ENCODE measurements at places on chromosomes 12 and 14.
A peak's percentile ranks its signal among the peaks of the same experiment; 100 is the strongest.

DNA sequence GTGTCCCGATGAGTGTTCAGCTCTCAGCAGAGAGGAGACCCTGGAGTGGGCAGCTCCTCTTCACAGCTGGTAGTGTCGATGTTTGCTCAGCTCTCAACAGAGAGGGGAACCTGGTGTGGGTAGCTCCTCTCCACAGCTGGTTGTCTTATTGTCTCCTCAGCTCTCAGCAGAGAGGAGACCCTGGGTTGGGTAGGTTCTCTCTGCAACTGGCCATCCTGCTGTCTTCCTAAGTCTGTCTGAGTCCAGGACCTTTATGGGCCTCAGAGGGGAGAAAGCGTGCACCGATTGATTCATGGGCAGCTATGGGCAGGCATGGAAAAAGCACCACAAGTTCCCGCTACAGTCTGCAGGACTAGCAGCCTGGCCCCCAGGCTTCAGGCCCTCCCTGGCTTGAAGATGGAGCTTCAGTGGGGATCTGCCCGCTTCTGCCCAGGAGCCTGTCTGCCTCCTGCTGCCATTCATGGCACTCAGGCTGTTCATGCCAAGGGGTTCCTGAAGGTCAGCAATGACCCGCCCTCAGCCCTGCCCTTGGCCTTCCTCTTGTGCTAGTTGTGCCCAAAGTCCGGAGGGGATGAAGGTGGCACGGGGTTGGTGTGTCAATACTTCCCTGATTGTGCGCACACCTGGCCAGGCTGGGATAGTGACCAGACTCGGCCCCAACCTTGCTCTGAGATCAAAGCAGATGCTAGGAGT lies 224.2 kb downstream of the KCNC2 start:
- DNase-seq = no peak

- no peak for DNase-seq
Measured at GRCh38 chr12:120846721-120847120, 57.4 kb downstream of the SPPL3 start.

- peak; percentile 77 for DNase-seq
Measured at GRCh38 chr14:92759300-92759678, 10.9 kb upstream of the LGMN start.

- DNase-seq = peak; percentile 63
Measured at GRCh38 chr12:8108808-8109398, 14.5 kb upstream of the CLEC4A start.

GRCh38 chr14:54169254-54169924 lies 212.8 kb upstream of the BMP4 start:
- DNase-seq = no peak

DNA sequence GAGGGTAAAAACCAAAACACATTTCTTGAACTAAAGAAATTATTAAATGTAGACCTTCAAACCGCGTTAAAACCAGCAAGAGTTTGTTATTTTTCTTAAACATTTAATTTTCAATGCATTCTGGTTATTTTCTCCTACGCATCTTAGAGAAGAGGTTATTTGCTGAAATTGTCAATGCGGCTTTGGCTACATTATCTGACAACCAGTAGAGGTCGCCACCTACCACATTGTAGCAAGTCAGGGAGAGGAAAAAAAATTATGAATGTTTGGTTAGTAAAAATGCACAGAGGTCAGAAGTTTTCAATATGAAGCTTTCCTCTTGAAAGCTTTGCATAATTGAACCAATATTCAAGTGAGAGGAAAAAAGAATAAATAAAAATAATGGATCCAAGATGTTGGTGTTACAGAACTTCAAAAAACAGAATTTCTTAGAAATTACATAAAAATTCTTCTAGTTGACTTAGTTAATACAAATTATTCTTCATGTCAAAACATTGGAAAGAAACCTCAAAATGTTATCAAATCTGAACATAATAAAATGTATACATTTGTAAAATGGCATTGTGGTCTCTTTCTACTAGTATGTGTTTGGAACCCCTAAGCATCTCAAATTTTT lies 159.4 kb upstream of the TMTC2 start:
- peak; percentile 36 for DNase-seq

DNA sequence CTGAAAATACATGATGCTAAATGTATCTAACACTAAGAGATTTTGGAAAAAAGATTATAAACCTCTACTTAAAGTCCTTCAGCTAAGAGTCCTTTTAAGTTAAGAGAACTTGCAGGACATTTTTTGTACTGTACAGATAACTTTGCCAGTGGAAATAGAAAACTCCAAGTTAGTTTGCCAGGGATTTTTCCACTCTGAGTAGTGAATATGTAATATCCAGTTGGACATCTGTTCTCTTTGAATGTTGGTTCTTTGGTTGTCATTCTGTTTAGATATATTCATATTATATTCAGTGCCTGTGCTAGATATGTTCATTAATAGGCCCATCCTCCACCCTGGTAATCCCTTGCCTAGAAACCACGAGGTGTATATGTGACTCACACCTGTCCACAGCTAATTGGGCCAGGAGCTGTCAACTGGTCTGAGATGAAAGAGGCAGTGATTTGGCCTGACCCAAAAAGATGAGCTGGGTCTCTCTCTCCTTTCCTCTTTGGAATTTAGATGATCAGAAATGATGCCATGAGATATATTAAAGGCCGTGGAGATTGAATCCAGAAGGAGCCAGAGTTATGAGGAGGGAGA lies 261.0 kb upstream of the LRIG3 start:
- DNase-seq = no peak
